ENCODE measurements at places on chromosomes 7 and 10.
A peak's percentile ranks its signal among the peaks of the same experiment; 100 is the strongest.

- DNase-seq: peak; percentile 12
Measured at GRCh38 chr10:120262857-120263547, 194.0 kb upstream of the PLPP4 start.

GRCh38 chr10:29959586-29959985, 99.8 kb downstream of the JCAD start:
- DNase-seq: no peak

GRCh38 chr10:8060010-8060703, 5.7 kb downstream of the GATA3 start:
- DNase-seq: no peak

DNA sequence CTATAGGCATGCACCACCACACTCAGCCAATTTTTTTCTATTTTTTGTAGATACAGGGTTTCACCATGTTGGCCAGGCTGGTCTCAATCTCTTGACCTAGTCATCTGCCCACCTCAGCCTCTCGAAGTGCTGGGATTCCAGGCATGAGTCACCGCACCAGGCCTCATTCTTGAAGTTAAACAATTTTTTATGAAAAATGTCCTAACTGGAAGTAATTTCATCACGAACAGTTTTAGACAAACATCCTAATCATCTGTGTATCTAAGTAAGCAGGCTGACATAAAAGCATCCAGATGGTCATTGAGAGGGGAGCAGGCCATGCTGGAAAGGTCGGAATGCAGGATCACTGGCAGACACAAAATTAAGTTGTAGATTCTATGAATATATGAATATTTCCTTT, 269.1 kb downstream of the ZMYND11 start:
- peak; percentile 81 for DNase-seq

- DNase-seq: no peak
Measured at GRCh38 chr10:114706458-114707055, 48.5 kb upstream of the ABLIM1 start.

GRCh38 chr7:12493407-12493806, 77.1 kb upstream of the SCIN start:
- no peak for DNase-seq

DNA sequence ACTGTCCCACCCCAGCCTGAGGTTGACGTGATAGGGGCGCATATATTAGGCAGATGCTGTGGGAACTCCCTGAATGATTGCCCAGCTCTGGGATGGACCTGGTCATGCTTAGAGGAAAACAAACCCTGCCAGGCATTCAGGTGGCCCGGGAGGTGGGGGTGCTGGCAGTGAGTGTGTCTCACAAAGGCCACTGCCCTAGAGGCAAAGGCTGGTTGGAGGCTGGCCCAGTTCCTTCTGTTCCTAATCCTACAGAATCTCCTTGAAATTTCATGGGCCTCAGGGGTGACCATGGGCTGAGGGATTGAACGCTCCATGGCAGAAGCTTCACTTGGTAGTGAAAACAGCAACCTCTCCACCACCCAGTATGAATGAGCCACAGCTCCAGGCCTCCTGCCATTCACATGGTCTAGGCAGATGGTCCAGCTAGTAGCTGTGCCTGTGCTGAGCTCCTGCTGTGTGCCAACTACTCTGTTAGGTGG, 25.6 kb downstream of the ADRA2A start:
- no peak for DNase-seq

- DNase-seq: no peak
Measured at GRCh38 chr7:95485391-95486123, at the start of gene ASB4. Gene ASB4, plus strand, starts transcription at chr7:95485943. Its CDS starts 29 bp downstream, at chr7:95485972.

DNA sequence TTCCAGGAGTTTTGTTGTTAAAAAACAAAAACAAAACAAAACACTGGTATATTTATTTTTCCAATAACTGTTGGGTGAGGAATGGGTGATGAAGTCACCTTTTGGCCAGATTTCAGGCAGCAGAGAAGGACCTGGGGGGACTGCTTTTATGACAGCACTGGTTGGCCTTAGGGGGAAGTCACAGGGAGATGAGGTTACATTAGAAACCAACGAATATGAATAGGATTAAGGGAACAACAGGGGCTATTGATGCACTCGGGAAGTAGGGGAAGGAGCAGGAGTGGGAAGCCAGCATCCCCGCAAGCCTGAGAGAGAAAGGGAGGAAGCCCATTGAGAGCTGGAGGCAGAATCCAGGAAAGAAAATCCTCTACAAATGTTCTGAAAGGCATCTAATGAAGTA, 958.4 kb downstream of the TYW1 start:
- DNase-seq: no peak

- peak; percentile 85 for DNase-seq
Measured at GRCh38 chr10:119750391-119751230, 24.8 kb downstream of the INPP5F start.

- no peak for DNase-seq
Measured at GRCh38 chr7:47661051-47661714, 79.3 kb upstream of the TNS3 start.

- no peak for DNase-seq
Measured at GRCh38 chr7:143499743-143500348, 22.2 kb downstream of the TAS2R41 start.

GRCh38 chr10:78332012-78332411, 298.3 kb downstream of the RPS24 start:
- DNase-seq: no peak

GRCh38 chr7:37065779-37066271, 341.5 kb upstream of the AOAH start:
- no peak for DNase-seq

- DNase-seq: no peak
Measured at GRCh38 chr7:30913821-30914515, 2.3 kb downstream of the AQP1 start.

- no peak for DNase-seq
Measured at GRCh38 chr10:132120200-132120599, 54.5 kb downstream of the JAKMIP3 start.

- DNase-seq: no peak
Measured at GRCh38 chr7:73770860-73771670, 995 bp upstream of the CLDN3 start.

GRCh38 chr10:71820966-71821365, 30.1 kb downstream of the PSAP start:
- no peak for DNase-seq

- DNase-seq: no peak
Measured at GRCh38 chr7:81221527-81222217, 302.8 kb upstream of the SEMA3C start.

DNA sequence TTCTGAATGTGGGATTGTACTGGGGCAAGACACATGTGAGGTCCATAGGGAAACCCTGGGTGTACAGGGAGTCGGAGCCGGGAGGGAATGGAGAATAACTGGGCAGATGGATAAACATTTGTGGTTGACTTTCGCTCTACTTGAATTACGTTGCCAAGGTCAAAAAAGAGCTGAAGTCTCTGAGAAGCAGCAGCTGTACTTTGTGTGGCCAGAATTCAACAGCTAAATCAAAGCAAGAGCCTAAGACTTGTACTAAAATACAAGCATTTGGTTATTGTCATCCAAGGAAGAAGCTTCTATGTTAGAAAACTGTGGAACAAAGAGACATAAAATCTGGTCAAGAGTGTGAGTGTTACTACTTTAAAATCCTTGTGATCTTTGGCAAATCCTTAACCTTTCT, 457.2 kb downstream of the ARL4A start:
- no peak for DNase-seq

DNA sequence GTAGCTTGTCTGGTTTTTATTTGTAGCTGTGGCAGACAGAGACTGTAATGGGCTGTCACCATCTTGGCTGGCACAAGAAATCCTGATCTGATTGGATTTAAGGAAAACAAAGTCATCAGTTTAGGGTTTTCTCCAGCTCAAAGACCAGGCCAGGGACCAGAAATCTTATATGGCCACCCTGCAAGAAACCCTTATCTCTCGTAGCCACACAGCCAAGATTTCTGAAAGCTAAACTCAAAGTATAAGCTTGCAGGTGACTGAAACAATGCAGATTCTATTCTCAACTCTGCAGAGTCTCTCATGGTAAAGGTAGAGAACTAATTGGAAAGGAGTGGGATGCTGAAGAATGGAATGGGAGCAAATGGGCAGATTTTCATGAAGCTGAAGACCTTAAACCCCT, 3.2 kb upstream of the ASB13 start:
- DNase-seq: no peak

DNA sequence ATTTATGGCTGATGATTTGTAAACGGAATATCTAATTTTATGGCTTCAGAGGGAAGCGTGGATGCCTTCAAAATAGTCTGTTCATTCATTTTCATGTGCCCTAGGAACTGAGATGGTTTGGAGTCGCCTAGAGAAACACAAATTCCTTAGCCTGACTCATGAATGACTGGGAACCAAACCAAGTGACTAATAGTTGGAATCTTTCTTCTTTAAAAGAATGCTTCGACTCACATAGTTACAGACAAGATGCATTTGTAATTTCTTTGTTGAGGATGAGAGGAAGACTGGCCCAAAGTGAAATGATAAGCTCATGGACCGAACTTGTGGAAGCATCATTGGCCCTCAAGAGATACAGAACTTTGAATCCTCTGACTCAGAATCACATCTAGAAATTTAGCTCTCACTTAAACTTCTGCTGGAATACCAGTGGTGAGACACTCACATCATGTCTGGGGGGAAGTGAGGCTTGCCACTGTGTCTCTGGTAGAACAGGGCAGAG, 1107.2 kb downstream of the NRG3 start:
- peak; percentile 89 for DNase-seq

DNA sequence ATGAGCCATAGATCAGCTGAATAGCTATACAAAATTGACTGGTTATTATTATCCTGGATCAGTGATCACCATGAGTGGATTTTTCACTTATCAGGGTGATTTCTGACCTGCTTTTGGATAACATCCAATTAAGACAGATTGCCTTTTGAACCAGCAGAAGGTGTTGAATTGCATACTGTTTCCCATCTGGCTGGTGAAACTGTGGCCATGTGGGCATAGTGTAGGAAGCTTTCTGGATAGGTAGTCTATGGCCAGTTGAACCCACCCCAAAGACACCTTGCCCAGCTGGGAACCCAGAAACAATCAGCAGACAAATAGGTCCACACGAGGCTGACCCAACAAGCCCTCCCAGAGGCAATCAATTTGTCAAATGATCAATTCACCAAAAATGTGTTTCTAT, 29.3 kb downstream of the DNAJC12 start:
- DNase-seq: no peak

DNA sequence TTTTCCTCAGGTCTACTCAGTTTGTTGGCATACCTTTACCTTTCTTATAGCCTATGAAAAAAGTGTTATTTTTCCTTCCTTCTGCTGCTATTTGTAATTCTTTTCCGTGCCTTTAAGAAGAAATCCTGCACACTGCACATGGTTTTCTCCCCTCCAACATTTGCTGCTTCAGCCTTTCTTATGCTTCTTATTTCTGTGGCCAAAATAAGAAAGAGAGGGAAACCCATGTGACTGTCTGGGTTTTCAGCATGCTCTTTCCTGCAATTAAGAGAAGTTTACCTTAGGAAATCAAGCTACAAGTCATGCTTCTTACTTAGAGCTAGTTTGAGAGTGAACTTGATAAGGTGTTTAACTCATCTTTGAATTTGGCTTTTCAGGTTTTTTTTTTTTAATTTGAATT, 11.0 kb downstream of the TBC1D12 start:
- DNase-seq: no peak

- no peak for DNase-seq
Measured at GRCh38 chr7:68623030-68623429, 975.2 kb upstream of the AUTS2 start.

- no peak for DNase-seq
Measured at GRCh38 chr7:150996376-150997074, 5.7 kb downstream of the NOS3 start.
